ENCODE measurements at places on chromosomes 7 and 10.

- no peak for DNase-seq
Observed at GRCh38 chr10:102964713-102965112, 46.6 kb downstream of the CNNM2 start.

GRCh38 chr7:151586531-151587260, 67.0 kb upstream of the RHEB start:
- DNase-seq, result no peak

DNA sequence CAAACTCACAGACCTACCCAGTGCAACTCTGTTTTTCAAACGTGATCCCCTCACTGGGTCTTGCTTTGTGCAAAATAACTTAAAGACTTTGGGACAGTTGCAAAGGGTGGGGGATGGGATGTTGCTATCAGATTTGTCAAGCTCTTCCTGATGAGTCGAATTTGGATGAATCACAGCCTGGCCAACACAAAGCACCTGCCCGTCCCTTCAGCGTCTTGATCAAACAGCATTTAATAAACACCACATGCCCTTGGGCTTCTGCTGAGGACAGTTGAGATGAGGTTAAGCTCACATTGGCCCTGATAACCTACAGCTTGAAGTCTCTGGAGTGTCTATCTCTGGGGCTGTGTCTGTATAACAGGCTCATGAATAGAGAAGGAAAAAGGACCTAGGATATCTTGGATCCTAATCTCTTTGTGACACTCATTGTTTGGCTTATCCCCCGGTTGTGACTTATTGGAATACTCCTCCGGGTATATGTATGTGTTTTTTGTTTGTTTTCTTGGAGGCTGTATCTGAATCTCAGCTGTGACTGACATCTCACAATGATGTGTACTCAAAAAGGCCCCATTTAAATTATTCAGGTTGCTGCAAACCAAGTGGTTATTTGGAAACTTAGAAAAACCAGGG, 132.6 kb upstream of the NAMPT start:
- no peak for DNase-seq

- no peak for DNase-seq
Observed at GRCh38 chr10:48330269-48330668, 23.8 kb downstream of the MAPK8 start.

DNA sequence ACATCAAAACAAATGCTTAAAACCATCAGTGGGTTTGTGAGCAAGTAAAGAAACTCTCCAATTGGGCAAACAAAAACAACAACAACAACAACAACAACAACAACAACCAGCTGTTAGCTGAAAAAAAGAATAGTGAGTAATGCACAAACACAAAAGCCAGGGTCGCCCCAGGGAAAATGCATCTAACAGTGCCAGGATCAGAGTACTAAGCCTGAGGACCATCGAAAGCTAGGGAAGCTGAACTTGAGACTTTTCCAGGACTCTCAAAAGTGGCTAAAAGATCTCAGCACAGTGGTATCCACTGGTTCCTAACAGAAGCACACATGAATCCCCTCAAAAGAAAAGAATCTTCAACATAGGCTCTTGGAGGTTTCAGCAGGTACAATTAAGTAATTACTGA, 83.3 kb downstream of the CPXM2 start:
- no peak for DNase-seq

- no peak for DNase-seq
Observed at GRCh38 chr10:124739119-124739921, 4.9 kb downstream of the FAM53B start.

DNA sequence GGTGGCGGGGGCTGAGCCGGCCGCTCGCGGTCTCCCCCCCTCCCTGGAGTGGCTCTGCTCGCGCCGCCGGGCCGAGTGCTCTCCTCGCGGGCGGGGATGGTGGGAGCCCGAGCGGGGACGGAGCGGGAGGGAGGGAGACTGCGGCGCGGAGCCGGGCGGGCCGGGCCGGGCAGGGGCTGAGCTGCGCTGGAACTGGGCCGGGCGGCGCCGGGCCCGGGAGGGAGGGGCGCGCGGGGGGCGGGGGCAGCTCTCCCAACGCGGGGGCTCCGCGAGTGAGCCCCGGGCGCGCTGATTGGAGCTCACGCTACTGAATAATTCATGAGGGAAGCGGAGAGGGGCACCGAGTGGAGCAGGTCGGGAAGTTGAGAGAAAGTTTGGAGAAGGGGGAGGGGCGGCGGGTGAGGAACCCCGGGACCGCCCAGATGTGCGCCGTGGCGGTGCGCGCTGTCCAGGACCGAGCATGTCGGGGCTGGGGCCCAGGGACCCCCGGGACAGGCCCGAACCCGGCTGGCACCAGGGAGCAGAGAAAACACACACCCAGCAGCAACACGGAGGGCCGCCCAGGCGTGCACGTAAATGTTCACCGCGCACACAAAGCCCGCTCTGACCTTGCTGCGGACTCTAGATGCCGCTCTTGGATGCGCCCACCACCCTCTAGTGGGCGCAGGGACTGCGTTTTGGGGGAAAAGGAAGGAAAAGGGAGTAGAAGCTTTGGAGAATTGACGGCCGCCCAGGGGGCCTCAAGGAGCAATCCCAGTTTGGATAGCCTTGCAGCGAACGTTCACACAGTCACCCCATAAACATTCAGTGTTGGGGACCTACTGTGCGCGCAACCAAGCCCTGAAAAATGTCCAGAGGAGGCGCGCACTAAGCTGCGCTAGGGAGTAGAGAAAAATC, at the start of gene EPHB4:
TSS of gene EPHB4 (minus strand) at position 194 of the 897 bp plus-strand sequence. CDS start 493 bp downstream, outside the sequence.
- no peak for DNase-seq

DNA sequence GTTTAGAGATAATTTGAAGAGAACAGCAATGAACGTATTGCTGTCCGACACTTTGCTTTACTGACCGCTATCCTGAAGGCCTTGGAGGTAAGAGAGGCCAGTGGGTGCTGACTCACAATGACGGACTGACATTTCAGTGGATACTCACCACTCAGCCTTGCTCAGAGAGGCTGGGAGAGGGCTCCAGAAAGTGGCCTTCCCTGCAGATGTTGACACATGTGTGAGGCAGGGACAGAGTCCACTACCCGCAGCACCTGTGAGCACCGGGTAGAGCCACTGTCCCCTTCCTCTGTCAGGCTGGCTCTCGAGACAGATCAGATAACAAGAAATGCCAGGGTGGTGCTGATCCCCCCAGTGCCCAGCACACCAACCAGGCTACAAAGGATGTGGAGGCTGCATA, 75.0 kb downstream of the GPR26 start:
- no peak for DNase-seq

GRCh38 chr7:77811516-77812289, 13.1 kb downstream of the PHTF2 start:
- DNase-seq, result no peak

GRCh38 chr10:32959006-32959920, 1.2 kb upstream of the ITGB1 start:
- no peak for DNase-seq

- DNase-seq, result no peak
Observed at GRCh38 chr7:72445075-72445474, 32.9 kb upstream of the CALN1 start.

DNA sequence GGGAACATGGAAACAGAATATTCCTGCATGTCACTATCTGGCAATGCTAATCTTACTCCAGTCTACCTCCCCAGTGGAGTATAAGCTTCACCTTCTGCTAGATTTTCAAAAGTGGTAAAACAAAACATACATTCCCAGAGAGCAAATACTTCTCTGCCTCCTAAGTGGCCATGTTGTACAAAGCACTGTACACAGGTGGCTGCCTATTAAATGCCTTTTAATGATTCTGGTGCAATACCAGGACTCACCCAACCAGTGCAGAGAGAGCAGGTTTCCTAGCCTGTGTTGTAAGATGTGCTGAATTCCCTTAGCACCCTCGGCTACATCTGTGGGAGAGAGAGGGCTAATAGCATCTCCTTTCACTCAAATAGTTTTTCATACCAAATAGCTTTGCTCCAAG, 684.3 kb upstream of the NRP1 start:
- no peak for DNase-seq

GRCh38 chr7:138324941-138325340, 135.1 kb upstream of the TRIM24 start:
- DNase-seq, result no peak

DNA sequence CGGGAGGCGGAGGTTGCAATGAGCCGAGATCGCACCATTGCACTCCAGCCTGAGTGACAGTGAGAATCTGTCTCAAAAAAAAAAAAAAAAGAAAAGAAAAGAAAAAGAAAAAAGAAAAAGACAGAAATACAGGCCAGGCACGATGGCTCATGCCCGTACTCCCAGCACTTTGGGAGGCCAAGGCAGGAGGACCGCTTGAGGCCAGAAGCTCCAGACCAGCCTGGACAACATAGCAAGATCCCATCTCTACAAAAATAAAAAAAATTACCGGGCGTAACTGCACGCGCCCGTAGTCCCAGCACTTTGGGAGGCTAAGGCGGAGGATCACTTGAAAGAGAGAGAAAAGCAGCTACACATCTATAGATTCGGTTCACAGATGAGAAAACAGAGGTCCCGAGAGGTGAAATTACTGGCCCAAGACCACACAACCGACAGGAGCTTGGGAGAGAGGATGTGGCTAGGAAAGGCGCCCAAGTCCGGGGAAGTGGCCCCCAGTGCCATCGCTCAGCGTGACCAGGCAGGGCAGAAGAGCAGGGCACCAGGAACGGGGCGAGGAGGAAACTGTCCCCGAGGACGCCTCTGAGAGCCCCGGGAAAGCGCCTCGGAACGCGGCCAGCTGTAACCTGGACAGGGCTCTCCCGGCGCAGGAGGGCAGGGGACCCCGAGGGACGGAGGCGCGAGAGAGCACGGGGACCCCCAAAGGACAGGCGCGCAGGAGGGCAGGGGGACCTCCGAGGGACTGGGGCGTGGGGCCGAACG, 612 bp downstream of the SNX8 start:
- DNase-seq, result peak; percentile 6

DNA sequence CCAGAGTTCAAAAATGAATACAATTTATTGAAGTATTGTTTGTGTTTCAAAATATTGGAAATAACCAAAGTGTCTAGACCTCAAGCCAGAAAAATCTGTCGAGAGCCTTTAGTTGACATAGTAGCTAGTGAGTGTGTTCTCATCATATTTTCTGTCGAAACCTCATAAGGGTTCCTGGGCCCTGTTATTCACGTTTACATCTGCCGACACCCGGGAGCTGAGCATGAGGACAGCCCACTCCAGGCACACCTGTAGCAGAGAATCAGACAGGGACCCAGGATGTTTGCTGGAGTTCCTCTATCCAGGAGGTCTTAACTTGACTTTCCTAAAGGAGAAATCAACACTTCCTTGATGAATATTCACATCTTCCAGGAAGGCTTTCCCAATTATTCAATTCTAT, 72.1 kb upstream of the FGL2 start:
- DNase-seq, result no peak

- DNase-seq, result no peak
Observed at GRCh38 chr10:86402283-86402941, 35.8 kb upstream of the GRID1 start.

GRCh38 chr10:79130846-79131245, 62.1 kb downstream of the ZMIZ1 start:
- no peak for DNase-seq

DNA sequence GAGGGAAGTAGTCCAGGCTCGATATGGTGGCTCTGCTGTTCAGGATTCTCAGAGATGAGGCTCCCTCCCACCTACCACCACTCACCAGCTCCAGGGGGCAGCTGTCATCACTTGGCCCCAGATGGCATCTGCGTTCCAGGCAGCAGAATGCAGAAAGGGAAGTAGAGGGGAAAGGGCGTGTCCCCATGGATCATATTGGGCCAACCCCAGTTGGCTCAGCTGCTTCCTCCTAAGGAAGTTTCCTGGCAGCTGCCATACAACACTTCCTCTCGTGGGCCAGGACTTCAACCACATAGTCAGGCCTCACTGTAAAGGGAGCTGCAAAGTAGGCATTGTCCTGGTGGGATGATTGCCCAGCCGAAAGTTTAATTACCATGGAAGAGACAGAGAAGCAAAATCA, 1.6 kb upstream of the TEX36 start:
- DNase-seq, result no peak

DNA sequence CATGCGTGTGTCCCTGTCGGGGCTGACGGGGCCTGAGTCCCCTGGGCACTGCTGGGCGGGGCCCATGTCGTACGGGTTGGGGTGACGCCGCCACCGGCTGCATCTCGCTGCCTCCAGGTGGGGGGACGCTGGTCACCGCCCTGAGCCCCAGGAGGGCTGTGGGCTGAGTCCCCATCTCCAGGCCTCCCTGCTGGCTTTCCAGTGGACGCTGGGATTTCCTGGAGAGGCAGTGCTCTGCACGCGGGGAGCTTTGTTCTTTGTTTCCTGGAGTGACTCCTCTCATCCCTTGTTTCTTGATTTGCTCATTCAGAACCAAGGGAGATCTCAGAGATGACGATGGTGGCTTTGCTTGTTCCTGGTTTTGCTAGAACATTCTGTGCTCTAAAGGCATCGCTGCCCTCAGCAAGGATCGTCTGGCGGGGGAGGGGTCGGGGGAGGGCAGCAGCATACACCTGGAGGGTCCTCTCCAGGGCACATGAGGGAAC, 21.0 kb downstream of the PWWP2B start:
- no peak for DNase-seq

- no peak for DNase-seq
Observed at GRCh38 chr7:44461387-44461786, 29.1 kb downstream of the NUDCD3 start.

- no peak for DNase-seq
Observed at GRCh38 chr7:23334482-23335056, 35.4 kb downstream of the MALSU1 start.
